Activated CD4-positive, alpha-beta T cell treated with anti-CD3 and anti-CD28 coated beads, Interleukin-2, Interleukin-4, amounts not matched to agents 100 ng/mL and 50 ng/mL, durations not matched to agents 16 hours and 8 hours (primary cell): ENCODE measurements at places on chromosomes 5 and 9.

GRCh38 chr5:26669523-26669922 lies 368.9 kb downstream of the CDH9 start:
- no peak for DNase-seq

DNA sequence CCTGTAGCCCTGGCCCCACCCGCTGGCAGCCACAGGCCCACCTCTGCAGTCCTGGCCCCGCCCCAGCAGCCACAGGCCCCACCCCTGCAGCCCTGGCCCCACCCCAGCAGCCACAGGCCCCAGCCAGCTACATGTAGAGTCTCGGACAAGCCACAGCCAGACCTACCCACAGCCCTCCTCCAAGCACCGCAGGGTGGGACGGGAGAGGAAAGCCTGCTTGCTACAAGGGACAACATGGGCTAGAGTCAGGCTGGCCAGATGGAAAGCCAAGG lies 49.5 kb upstream of the SARDH start:
- no peak for DNase-seq

GRCh38 chr9:90916147-90916734 lies 114.6 kb downstream of the SYK start:
- no peak for DNase-seq

- DNase-seq: no peak
Observed at GRCh38 chr9:4226331-4227250, 73.3 kb downstream of the GLIS3 start.

DNA sequence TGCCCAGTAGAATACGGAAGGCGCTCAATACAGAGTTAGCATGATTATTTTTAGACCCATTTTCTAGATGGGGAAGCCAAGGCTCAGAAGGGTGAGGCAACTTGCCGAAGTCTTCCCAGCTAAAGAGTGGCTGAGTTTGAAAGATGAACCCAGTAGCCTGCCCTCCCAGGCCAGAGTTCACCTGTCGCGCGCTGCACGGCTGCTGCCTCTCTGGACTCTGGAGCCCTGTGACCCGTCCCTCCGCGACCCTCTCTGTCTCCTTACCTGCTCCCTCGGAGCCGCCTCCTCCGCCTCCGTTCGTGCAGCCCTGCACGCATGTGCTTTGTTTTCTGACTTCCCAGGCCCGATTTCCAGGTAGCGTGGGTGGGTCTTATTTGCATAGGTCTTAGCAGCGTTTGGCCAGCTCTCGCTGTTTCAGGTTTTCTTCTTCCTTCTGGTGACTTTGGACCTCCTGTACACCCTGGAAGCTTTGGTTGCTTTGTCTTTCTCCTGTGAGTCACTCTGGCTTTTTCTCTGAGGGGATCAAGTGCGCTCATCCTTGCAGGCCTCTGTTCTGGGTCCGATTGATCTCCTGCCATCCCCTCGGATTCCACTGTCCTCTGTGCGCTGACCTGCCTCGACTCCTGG lies at the start of gene RNF183:
TSS of gene RNF183 (minus strand) at position 585 of the 627 bp plus-strand sequence. CDS start 5,192 bp downstream, outside the sequence.
- DNase-seq: no peak

GRCh38 chr9:137406876-137407589 lies 15.9 kb downstream of the EXD3 start:
- peak; percentile 48 for DNase-seq

GRCh38 chr9:114276908-114277821 lies 45.7 kb upstream of the ORM1 start:
- no peak for DNase-seq

GRCh38 chr5:125526966-125527365 lies 780.5 kb upstream of the ZNF608 start:
- DNase-seq: no peak

DNA sequence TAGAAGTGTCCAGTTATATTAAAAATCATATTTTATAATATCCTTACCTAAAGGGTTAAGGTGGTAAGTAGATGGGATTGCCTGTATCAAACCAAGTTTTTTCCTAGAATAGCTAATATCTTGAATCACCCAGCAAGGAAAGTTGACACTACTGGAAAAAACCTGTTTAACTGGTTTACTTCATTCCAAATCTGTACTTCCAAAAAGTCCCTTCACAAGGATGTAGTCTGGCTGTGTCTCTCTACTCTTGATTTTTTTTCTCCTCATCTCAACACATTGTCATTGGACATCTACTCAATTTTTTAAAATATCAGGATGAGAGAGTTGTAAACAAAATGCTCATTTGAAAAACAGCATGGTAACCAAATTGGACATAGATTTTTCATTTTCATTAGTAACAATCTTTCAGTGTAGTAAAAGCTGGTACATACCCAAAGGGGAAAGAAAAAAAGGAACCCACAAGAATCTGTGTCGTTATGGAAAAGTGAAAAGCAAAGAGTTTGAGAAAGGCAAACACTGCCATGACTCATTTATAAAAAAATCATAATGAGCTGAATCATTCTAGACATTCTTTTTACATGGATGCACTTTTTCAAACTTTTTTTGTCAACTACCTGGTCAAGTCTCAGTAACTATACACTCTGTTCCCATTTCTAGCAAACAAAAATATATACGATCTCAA lies 173.5 kb downstream of the GLIS3 start:
- DNase-seq: no peak

GRCh38 chr5:88870285-88870684 lies 12.7 kb downstream of the MEF2C start:
- DNase-seq: no peak

GRCh38 chr5:111234125-111234524 lies 9.9 kb downstream of the CAMK4 start:
- no peak for DNase-seq

DNA sequence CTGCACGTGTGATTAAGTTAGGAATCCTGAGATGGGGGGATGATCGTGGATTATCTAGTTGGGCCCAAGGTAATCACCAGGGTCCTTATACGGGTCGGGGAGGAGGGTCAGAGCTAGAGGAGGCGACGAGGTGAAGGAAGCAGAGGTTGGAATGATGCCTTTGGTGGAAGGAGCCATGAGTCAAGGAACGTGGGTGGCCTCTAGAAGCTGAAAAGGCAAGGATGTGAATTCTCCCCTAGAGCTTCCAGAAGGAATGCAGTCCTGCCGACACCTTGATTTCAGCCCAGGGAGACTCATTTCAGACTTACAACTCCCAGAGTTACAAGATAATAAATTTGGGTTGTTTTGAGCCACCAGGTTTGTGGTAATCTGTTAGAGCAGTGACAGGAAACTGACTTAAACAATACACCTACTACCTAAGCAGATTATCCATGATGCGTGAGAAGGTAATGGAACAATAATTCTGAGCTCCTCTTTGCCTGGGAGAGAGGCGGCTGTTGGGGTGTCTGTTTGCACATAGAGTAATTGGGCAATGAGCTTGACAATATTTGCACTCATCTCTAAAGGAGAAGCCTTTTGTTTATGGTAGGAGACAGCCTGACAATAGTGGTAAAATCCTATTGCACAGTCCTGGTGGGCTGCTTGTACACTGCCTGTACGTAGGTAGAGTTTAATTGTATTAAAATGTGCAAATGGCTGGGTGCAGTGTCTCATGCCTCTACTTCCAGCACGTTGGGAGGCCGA lies 129.3 kb upstream of the IER5L start:
- DNase-seq: no peak
